Activated naive CD8-positive, alpha-beta T cell treated with anti-CD3 and anti-CD28 coated beads, Interleukin-2, amount 10 ng/mL, durations not matched to agents 7 days and 5 days (primary cell): ENCODE measurements at places on chromosomes 1 and 21. TPM values are rescaled to one million over a fixed set of nuclear protein-coding genes. Genes with fewer than 3 reads are reported as not detected.

Gene COL8A2
- 0.19 TPM for total RNA-seq

Gene GCSAML
- not detected for total RNA-seq

Gene KRTAP13-2
- not detected for total RNA-seq

Gene OR2T2
- total RNA-seq, result not detected

Gene CAPN2
- 177 TPM for total RNA-seq

Gene ESPN
- 2.6 TPM for total RNA-seq

Gene HHIPL2
- total RNA-seq, result not detected

Gene KRTAP12-2
- total RNA-seq, result not detected

Gene C1QA
- total RNA-seq, result 0.88 TPM

Gene CFHR1
- total RNA-seq, result not detected

Gene BGLAP
- total RNA-seq, result 4.8 TPM

Gene SLX9
- total RNA-seq, result 44.3 TPM

Gene SWT1
- 3.9 TPM for total RNA-seq

Gene FCGR3A
- 1.9 TPM for total RNA-seq

Gene CLDN17
- not detected for total RNA-seq

Gene CCDC30
- total RNA-seq, result 2.8 TPM

Gene PHC2
- 43.0 TPM for total RNA-seq

Gene ITLN2
- not detected for total RNA-seq

Gene ETNK2
- total RNA-seq, result 1.5 TPM

Gene KRTAP19-1
- total RNA-seq, result not detected

Gene KLF17
- total RNA-seq, result not detected

Gene OR2T11
- total RNA-seq, result not detected

Gene WNT2B
- 0.22 TPM for total RNA-seq

Gene NFIA
- 4.2 TPM for total RNA-seq

Gene LCE6A
- not detected for total RNA-seq

Gene IL12RB2
- 15.2 TPM for total RNA-seq

Gene INSRR
- 0.48 TPM for total RNA-seq

Gene PRRX1
- total RNA-seq, result not detected

Gene RGS13
- 0.08 TPM for total RNA-seq

Gene CADM3
- total RNA-seq, result not detected

Gene AGT
- total RNA-seq, result not detected

Gene CA6
- 41.8 TPM for total RNA-seq

Gene AKT3
- 78.2 TPM for total RNA-seq

Gene LENEP
- total RNA-seq, result 1.9 TPM

Gene PTGER3
- 0.71 TPM for total RNA-seq

Gene TMOD4
- 4.1 TPM for total RNA-seq

Gene G0S2
- 0.37 TPM for total RNA-seq

Gene C1orf35
- total RNA-seq, result 29.2 TPM

Gene OR10Z1
- total RNA-seq, result not detected

Gene FCAMR
- total RNA-seq, result 0.22 TPM
